C1 segment of cervical spinal cord (tissue), 14 donors: ENCODE measurements at places on chromosomes 4 and X.

- no peak for DNase-seq
Measured at GRCh38 chr4:8939840-8940742, 68.5 kb upstream of the HMX1 start.

DNA sequence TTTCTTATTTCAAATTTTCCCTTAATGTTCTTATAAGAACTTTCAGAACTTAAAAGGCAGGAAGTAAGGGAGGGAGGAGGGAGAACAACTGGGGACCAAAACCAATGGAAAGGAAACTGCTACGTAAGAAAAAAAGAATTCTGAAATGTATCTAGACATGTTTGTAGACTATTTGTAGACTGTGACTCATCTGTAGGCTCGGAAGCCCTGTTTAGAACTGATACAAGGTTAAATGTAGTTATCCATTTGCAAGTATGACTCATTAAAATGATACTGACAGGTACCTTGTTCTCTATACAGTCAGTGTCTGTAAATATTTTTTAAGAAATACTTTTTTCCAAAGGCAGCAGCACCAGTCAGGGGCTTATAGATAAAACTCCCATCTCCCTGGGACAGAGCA, 202.0 kb downstream of the DHX15 start:
- DNase-seq, result no peak

DNA sequence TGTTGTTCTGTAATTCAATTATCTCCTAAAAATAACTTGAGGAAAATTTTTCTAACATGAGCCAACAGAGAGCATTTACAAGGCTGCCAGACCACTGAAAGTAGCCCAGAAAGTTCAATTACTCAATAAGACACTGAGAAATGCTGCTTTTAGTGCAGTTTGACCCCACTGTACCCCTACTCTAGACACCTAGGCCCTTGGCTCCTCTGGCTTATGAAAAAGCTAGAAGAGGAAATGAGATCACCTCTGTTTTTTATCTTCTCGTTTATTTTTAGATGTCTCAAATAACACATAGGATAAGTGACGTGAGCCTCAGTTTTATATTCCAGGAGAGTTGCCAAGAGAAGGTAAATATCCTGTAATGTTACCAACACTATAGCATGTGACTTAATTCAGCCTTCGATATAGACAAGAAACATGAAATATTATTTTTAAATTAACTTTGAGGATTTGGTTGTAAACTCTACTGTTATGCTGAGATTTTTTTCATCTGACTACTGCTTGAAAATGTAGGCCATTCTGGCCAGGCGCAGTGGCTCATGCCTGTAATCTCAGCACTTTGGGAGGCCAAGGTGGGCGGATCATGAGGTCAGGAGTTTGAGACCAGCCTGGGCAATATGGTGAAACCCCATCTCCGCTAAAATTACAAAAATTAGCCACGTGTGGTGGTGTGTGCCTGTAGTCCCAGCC, 24.4 kb downstream of the TNIP3 start:
- no peak for DNase-seq

DNA sequence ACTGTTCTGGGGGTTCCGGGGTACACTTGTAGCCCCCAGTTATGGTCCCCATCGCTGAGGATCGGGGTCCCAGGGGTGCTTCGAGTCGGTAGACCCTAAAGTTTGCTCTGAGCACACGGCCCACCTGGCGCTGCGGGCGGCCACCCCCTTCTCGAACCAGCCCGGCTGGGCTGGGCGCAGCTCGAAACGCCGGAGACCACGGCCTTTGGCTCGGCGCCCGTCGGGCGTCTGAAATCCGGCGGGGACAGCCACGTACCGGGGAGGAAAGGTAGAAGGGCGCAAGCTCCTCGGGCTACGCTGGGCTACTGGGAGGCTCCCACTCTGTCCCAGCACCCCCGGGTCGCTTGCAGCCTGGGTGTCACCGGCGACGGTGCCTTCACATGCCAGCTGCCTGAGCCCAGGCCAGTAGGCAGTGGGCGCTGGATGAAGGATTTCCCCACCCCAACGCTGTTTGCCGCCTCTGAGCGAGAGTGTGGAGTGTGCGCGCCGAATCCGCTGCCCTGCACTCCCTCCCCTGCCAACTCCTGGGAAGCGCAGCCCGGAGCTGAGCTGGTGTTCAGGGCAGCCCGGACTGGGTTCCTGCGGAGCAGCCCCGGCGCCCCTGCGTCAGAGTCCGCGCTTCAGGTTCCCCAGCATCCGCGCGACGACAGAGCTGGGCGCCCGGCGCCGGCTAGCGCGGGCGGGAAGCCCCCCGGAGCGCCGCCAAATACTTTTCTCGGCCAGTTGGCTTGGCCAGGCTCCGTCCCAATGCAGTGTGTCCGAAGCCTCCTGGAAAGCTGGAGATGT, 637 bp downstream of the MAMLD1 start:
- DNase-seq, result peak; percentile 36

DNA sequence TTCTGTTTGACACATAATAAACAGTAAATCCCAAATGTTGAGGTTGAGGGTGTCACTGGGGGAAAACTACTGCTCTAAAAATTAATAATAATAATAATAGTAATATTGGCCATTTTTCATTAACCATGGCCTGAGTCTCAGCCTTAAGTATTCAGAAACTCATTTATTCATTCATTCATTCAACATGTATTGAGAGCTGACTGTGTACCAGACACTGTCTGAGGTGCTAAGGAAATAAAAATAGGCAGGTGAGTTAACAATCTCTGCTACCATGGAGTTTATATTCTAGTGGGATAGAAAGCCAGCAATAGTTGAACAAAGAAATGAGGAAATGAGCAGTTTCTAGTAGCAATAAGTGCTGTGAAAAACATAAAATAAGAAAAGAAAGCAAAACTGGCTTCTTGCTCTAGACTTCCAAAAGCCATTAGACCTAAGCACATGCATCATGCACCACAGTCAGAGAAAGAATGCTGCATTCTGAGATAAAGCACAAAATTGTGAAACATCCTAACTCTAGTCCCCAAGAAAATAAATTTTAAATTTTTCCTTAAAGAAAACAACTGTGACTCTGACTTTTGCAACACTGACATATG, 278.7 kb downstream of the RCHY1 start:
- DNase-seq, result no peak
